ENCODE measurements at places on chromosomes 13 and 19.

- no peak for DNase-seq
Measured at GRCh38 chr13:66543780-66544179, 686.4 kb downstream of the PCDH9 start.

DNA sequence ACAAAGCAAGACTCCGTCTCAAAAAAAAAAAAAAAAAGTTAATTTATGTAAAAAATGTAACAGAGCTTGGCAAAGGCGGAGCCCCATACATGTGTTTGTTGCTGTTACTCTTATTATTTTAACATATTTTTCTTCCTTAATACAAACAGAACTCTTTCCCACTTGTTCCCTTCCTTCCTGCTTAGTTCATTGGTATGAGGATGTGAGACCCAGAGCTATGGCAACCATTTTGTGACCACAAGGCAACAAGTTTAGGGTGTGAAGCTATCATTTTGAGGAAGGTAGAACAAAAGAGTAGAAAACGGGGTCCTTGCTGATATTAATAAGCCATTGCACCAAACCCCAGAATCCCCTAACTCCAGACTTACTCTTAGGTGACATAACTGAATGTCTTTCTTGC is 5.4 kb downstream of the IFNL1 start:
- no peak for DNase-seq

- DNase-seq = peak; percentile 73
Measured at GRCh38 chr19:50657712-50658440, 8.6 kb downstream of the C19orf81 start.

DNA sequence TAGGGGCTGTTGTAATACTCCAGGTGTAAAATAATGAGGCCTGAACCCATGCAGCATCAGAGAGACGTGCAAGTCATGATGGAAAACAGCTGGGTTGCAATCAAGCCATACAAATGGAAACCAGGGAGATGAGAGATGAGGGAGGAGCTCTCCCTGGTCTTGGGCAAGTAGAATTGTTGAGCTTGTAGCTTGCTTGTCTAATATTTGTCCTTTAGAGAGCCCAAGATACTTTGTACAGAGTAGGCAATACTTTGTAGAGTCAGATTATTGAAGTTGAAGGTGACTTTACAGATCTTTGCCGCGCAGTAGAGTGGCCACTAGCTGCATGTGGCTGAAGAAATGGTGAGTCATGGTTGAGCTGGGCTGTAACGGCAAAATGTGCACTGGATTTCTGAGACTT is 8.3 kb downstream of the ATP8A2 start:
- no peak for DNase-seq

- no peak for DNase-seq
Measured at GRCh38 chr19:49988433-49988832, 27.5 kb upstream of the SIGLEC11 start.

DNA sequence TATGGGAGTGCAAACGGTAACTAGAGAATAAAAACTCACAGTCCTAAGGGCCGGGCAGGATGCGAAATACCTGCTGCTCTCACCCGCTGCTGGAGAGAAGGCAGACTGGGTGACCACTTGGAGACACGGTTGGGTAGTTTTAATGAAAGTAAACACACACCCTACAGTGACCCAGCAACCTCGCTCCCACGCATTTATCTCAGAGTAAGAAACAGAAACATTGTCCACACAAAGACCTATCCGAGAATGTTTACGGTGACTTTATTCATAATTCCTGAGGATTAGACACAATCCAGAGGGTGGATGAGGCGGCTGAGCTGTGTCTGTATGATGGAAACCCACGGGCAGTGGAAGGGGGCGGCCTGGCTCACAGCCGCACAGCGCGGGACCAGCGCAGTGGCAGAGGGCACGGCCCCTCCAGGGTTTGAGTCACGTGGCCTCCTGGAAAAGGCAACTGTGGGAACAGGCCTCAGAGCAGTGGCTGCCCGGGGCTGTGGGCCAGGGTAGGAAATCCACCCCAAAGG is 73.5 kb upstream of the C13orf46 start:
- no peak for DNase-seq

- no peak for DNase-seq
Measured at GRCh38 chr13:23558675-23559536, 11.3 kb upstream of the TNFRSF19 start.

GRCh38 chr13:53631511-53631910 is 602.9 kb downstream of the OLFM4 start:
- no peak for DNase-seq

- DNase-seq = no peak
Measured at GRCh38 chr13:41032691-41033376, 13.7 kb upstream of the ELF1 start.

DNA sequence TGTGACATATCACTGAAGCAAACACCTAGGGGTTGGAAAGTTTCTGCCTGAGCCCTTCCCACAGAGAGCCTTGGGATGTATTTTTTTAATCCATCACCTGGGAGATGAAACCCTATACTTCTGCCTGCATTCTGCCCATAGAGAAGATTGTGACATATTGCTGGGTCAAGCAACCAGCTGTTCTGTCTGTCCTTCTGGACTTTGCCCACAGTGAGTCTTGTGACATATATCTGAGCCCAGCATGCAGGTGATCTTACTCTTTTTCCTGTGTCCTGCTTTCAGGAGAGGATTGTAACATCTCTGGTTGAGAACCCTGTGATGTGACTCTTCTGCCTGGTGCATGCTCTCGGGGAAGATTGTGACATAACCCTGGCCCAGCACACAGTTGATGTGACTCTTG is 24.9 kb upstream of the ZNF681 start:
- no peak for DNase-seq

DNA sequence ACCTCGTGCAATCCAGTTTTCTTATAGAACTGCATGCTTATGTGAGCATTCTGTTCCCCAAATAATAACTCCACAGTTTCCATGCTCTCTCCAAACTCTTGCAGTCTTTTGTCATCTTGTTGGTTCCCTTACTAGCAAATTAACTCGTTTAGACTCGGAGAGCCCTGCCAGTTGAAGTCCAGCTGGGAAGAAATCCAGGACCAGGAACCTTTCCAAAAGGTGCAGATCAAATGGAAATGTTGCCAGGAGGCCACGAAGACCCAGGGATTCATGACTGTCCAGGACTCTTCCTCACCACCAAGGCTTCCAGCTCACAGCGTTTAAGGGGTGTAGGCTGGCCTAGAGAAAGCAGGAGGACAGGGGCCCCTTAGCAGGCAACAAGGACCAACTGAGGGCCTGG is 2.1 kb upstream of the TDRD12 start:
- DNase-seq = no peak

DNA sequence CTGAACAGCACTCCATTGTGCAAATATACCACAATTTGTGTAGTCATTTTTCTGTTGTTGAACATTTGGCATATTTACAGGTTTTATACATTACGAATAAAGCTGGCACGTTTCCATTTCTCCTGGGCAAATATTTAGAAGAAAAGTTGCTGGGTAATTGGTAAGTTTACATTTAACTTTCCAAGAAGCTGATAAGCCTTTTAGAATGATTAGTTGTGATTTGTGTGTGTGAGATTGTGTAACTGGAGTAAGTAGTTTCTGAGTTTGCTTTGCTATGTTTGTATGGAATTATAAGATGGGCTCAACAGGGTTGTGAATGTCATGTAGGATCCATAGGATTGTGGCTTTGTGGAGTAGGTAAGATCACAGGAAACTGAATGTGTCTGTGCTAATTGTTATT is 1.6 kb upstream of the ZNF529 start:
- no peak for DNase-seq

- no peak for DNase-seq
Measured at GRCh38 chr19:47272448-47273312, 2.0 kb upstream of the INAFM1 start.
